ENCODE measurements at places on chromosomes 16 and 17. TPM values are rescaled to one million over a fixed set of nuclear protein-coding genes. Genes with fewer than 3 reads are reported as not detected.

Gene SHISA6
- not detected for total RNA-seq

Gene SLFN13
- total RNA-seq, result 24.7 TPM

Gene IL32
- total RNA-seq, result 55.7 TPM

Gene GP1BA
- total RNA-seq, result not detected

Gene GRAP
- 43.6 TPM for total RNA-seq

Gene TBC1D3B
- total RNA-seq, result 3.3 TPM

Gene ACSM5
- not detected for total RNA-seq

Gene MYH13
- total RNA-seq, result not detected

Gene PRPF8
- total RNA-seq, result 301 TPM

Gene STAT3
- 124 TPM for total RNA-seq

Gene CHST4
- not detected for total RNA-seq

Gene ZNF75A
- 28.4 TPM for total RNA-seq

Gene TMEM106A
- 11.5 TPM for total RNA-seq

Gene KRTAP9-2
- total RNA-seq, result not detected

Gene SOX9
- total RNA-seq, result not detected

Gene STX1B
- total RNA-seq, result 0.07 TPM

Gene DHRS7C
- total RNA-seq, result not detected

Gene CTRB2
- total RNA-seq, result not detected

Gene SLC16A11
- 0.53 TPM for total RNA-seq

Gene TEX19
- not detected for total RNA-seq
